ENCODE measurements at places on chromosomes 1 and 21.
A peak's percentile ranks its signal among the peaks of the same experiment; 100 is the strongest.

DNA sequence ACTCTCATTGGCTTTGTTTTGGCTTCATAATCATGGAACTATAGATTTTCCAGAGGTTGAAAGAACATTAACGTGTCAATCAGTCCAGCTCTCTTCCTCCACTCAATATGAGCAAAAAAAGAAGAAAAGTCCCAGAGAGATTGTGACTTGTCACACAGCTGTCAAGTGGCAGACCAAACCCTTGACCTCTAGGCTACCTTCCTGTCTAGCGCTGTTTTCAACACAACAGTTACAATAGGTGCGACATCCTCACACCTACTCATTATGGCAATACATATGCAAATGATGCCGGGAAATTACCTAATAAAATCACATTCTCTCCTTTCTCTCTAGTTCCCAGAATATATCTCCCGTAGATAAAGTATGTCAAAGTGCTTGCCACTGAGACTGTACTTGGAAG, 1.1 kb downstream of the WARS2 start:
- no peak for DNase-seq

DNA sequence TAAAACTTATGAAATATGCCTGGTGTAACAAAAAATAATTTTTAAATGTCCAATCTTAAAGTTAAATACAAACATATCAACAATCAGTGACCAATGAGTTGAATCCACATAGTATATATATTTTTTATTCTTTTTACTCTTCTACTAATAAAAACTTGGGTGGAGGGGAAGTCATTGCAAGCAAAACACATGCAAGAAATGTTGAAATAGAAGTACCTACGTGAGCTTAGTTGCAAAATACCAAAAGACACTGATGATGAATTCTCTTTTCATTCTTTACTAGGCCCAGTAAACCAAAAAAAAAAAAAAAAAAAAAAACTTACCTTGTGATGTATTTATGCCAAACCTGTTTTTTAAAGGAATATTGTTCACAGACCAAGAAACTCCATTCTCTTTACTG, 26.4 kb upstream of the PLA2G4A start:
- DNase-seq, result no peak

GRCh38 chr1:61323681-61324328, 241.4 kb downstream of the NFIA start:
- DNase-seq, result no peak

GRCh38 chr21:44440241-44441040, 14.9 kb upstream of the LRRC3 start:
- no peak for DNase-seq

DNA sequence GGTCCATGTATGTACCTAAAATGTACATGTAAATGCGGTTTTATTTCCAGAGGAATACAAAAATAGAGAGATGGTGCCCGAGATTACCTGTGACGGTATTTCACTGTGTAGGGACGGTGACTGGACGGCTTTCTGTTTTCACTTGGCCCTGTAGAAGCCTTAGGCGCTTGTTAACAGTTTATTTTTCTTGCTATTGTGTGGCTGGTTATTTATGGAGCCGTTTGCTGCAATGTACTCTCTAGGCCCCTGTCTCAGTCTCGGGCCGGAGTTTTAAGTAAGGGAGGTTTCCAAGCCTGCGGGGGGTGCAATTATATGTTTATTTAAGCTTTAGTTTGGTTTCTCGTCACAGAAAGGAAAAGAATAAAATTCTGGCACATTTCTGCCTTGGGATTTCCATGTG, 413 bp downstream of the EFCAB7 start:
- DNase-seq, result no peak

DNA sequence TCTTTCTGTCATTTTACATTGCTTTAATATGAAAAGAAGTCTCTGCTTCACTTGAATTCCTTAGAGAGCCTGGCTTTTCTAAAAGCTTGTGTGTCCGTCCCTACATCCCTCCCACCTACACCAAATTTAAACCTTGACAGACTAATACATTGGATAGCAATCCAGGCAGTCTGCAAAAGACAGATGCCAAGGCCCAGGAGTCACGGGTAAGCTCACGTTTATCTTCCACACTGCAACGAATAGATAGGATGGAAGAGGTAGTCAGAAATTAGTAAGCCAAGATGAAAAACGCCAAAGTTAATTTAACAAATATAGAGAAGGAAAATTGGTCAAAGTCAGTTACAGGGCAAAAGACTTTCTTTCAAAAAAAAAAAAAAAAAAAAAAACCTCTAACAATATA, 338.1 kb downstream of the SMYD3 start:
- peak; percentile 82 for DNase-seq

- DNase-seq, result no peak
These were observed 32.3 kb upstream of the SPAG17 start for GRCh38 chr1:118217141-118217838.

DNA sequence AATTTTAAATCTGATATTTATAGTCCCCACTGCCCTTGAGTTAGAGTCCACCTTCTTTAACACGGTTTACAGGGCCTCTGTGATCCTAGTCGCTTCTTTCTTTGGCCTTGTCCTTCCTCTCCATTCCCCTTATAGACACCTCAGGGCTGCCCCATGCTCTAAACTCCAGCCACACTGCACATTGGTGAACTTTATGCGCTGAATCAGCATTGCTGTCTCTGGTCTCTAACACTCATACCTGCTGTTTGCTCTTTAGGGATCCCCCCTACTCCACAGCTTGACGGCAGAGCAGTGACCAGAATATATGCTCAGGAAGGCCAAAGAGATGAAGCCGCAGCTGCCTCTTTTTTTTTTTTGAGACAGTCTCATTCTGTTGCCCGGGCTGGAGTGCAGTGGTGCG, 30.2 kb downstream of the PLEKHO1 start:
- no peak for DNase-seq

DNA sequence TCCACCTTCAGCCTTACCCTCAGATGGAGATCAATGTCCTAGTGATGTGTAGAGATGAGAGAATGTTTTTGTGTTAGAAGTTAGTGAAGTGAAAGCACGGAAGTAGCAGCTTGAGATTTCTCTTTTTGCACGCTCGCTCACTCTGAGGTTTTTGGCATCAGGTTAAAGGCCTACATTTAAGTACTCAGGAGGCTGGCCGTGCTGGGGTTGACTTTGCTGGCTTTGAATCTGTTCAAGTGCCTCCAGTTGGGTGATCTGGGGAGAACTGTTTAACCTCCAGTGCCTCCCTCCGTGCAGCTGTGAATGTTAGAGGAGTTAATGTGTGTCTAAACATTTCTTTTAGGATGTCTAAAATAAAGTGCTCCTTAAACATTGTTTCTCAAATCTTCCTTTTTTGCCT, 13.9 kb downstream of the PHGDH start:
- DNase-seq, result no peak

GRCh38 chr1:9442986-9443385, 96.3 kb upstream of the SLC25A33 start:
- no peak for DNase-seq

- DNase-seq, result no peak
These were observed 77.6 kb downstream of the DDR2 start for GRCh38 chr1:162709870-162710269.

DNA sequence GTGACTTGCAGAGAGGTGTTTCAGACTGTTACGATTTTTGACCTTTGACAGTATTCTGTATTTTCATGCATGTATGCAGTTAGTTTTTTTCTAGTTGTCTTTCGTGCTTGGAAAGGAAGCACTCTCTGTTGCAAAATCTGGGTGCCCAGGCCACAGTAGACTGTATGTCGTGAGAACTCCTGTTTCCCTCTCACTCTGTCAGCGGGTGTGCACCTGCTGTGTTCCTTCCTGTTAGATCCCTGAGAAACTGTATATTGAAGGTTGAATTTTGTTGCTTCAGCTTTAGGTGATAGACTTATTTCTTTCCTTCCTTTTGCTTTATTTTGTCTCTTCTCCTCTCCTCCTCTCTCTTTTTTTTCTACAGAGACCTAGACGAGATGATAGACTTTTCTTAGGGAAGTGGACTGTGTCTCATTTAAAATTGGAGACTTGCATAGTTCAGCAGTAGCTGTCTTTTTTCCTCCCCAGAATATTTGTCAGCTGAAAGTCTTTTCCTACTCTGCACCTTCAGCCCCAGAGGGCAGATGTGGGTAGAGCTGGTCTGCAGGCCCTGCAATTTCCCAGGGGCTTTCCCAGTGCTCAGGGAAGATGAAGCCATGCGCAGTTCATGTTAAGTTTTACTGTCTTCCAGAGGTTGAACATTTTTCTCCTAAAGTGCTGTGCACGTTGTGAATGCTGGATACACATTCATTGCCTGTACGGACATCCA, 1.4 kb downstream of the TRAPPC10 start:
- no peak for DNase-seq

DNA sequence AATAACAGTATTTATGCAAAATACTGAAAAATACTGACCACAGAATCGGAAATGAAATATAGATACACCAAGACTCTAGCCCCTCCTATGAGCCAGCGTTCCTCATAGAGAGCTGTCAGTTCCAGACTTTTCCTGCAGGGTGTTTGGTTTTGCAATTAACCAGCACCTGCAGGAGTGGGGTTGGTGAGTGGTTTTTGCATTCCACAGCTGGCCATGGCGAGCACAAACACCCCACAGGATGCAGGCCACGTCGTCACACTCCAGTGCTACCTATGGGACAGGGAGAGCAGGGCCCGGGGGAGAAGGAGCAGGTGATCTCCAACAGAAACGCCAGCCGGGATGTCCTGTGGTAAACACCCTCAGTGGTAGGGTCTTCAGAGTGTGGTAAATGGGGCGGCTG, 94.1 kb downstream of the ERG start:
- DNase-seq, result no peak

- no peak for DNase-seq
These were observed 8.3 kb downstream of the DNAI4 start for GRCh38 chr1:66916320-66916719.

DNA sequence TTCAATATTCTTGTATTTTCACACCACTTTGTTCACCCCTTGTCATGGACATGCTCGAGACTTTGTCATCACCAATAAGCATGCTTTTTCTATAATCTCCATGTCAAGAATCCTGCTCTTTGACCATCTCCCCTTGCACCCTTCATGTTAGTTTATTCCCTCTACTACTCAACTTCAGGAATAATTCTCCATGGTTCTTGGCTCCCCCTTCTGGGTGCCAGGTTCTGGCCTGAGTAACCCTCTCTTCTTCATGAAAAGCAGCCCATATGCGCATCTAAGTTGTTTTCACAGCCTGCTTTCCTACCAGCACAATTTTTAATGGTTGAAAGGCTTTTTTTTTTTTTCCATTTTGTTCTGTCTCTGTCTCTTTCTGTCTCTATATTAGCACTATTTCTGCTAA, 160.7 kb downstream of the LEPR start:
- no peak for DNase-seq

- DNase-seq, result no peak
These were observed 24.6 kb upstream of the ENAH start for GRCh38 chr1:225677350-225678124.

DNA sequence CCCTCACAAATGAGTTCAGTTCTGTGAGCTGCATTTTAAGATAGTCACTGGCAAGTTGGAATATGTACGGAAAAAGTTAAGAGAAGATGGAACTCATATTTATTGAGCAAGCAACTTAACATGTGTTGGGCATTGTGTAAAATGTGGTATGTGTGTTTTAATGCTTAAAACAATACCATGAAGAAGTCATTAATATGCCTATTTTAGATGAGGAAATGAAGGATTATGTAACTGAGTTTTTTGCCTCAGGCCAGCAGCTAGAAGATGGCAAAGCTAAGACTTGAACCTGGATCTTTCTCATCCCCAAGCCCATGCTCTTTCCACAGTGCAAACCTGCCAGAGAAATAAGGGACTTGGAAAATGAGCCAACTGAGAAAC, 48.9 kb downstream of the SPATA46 start:
- no peak for DNase-seq

- DNase-seq, result no peak
These were observed 39.5 kb downstream of the EPHB2 start for GRCh38 chr1:22749919-22750684.

- no peak for DNase-seq
These were observed 98.2 kb upstream of the LMO4 start for GRCh38 chr1:87230501-87230900.

Data from hematopoietic multipotent progenitor cell treated with erythropoietin and hydrocortisone succinate and interleukin-3 and kit ligand, for 15 days (in vitro differentiated cells).